AG04449 (cell line): ENCODE measurements at places on chromosomes 13 and 19.

DNA sequence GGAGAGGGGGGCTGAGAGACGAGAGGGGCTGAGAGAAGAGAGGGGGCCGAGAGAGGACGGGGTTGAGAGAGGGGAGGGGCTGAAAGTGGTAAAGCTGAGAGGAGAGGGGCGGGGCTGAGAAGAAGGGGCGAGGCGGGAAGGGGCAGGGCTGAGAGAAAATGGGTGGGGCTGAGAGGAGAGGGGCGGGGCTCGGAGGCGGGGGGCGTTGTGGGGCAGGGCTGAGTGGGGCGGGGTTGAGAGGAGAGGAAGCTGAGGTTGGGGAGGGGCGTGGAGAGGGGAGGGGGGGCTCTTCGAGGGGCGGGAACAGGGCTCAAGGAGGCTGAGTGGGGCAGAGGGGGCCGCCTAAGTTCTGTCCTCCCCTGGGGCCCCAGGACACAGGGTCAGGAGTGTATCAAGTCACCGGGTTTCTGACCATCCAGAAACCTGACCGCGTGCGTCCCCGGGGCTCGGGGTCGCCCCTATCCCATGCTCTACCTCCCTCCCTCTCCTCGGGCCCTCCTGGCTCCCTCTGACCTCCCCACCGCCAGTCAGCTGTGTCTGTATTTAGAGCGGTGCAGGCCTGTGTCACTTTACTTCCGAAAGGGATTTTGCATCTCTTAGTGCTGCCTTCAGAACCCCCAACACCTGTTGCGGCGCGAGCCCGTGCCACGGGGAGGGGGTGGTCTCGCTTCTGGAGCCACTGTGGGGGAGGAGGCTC, 38.6 kb upstream of the SEMA6B start:
- no peak for DNase-seq

- DNase-seq: no peak
These were observed 1.5 kb downstream of the CD22 start for GRCh38 chr19:35330475-35330874.

DNA sequence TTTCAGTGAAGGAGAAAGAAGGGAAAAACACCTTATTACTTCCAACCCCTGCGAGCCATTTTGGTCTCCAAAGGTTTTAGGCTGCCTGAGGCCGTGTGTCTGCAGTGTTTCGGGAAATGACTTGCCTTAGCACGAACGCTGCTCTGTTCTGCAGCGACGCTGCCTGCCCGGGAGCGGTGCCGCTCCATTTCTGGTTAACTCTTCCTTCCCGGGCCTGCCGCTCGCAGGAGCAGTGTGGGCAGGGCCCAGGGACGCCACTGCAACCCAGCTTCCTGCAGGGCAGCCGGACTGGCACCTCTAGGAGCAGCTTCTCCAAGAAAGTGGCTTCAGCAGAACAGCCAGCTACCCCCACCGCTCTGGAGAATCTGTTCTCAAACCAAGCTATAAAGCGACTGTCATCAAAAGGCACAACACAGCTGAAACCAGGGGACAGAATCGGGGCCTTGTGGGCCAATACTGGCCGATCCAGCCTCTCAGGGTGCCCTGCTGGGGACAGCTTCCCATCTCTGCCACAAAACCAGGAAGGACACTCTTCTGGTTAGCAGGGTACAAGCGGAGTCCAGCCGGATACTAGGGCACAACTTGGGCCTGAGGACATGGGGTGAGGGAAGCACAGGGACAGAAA, 72.2 kb downstream of the KCTD15 start:
- no peak for DNase-seq

DNA sequence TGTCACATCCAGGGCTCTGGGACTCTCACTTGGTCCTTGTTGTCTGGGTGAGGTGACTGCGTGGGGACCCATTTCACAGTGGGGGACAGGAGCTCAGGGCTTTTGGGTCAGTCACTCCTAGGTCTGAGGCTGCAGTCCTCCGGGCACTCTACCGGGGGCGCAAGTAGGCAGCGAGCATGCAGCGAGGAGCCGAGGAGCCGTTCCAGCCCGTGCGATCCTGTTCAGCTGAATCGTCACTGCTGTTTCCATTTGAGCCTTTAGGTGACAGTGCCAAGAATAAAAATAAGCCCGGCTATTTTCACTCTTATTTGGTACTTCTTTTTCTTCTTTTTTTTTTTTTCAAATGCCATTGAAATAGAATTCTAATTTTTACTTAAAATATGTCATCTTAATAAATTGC, 126.5 kb downstream of the ZNF536 start:
- no peak for DNase-seq

DNA sequence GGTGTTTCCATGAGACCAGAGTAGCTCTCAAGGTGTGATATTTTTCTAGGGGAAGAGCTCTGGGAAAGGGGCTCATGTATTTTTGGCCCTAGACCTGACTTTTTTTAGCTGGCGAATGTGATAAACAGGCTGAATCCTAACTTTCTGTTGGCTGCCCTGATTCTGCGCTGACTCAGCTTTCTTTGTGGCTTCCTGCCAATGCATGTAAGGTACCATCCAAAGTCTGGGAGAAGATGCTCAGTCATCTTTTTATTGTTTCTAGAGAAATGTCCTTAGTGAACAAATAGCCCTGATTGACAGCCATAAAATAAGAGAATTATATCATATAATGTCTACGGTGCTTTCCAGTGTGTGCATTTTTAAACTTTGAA, 113.6 kb upstream of the MBNL2 start:
- DNase-seq: no peak

DNA sequence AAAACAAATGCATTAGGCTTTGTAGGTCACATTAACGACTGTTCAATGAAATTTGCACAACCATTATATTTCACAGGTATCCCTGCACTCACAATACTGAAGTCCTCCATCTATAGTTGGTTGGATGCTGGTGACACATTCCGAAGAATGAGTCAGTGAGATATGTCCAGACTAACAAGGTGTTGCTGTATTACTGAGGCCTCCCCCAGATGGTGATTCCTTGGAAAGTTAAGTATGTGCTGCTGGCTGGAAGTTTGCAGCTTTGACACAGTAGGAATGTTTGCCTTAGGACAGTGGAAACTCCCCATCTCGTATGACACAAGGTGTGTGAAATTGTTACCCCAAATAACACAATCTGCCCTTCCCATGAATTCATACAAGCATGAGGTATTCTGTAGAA, 46.6 kb downstream of the FGF14 start:
- DNase-seq: no peak

DNA sequence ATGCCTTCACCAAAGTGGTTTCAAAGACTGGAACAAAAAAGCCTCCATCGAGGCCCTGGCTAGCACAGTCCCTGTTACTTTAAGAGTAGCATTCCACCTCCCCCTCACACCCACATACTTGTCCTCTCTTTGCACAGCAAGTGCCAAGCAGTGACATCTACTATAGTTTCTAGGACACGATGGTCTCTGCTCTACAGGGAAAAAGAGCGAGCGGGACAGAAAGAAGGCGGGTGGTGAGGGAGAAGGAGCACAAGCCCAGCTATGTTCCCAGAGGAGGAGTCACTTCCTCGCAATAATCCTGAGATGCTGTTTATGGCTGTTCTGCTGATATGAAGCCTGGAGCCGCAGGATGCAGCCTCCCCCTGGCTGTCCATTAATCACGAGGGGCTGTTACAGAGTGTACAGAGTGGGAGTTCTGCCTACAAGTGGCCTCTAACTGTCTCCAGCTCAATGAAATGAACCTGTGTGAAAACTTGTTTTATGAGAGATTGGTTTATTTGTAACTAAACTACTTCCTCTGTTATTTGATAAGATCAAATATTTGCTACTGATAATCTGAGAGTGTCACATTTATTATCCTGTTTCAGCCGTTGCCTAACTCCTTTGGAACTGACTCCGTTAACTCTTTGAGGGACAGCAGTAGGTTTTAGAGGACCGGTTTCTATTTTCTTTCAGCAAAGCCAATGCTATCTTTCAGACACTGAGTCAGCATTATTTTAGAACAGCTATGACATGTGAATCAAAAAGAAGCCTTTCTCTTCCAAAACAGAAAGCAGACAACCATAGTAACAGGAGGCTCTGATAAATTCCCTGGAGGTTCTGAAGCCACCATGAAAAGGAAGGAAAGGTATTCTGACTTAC, 208.0 kb downstream of the SPRY2 start:
- no peak for DNase-seq

DNA sequence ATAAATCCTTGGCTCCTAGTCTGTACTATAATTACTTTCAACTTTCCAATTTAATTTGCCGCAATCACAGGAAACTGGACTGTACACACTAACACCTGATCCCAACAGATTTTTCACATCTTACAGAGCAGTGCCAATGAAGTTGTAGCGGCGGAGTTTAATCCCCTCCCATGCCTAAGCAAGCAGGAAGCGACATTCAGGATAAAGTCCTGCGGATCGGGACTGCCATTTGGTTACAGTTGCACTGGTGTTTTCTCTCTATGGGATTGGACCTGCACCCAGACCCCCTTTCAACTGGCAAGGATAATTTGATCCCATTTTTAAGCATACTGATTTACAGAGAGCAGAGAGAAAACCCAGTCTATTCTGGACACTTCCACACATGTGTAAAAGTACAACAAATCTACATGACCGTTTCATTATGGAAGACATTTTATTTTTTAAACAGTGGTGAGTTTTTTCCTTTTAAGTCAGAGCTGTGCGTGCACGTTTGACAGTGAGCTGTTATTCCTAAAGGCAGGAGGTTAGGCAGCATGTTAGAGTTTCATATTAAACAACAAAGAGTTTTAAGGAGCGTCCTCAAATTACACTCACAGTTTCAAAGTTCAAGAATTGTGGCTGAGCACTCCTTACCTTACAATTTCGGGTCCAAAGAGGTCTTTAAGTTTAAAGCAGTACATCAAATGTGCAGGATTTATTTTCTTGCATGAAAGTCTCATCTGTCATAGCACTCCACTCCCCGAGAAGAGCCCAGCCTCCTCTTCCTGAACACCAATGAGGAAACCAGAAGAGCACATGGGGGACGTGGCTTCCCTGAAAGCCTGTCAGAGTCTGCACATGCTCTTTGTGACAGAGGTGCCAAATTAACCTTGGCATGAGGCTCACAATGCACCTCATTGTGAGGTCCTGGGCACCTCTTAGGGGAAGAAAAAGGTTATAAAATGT, 141.6 kb upstream of the RFC3 start:
- no peak for DNase-seq

DNA sequence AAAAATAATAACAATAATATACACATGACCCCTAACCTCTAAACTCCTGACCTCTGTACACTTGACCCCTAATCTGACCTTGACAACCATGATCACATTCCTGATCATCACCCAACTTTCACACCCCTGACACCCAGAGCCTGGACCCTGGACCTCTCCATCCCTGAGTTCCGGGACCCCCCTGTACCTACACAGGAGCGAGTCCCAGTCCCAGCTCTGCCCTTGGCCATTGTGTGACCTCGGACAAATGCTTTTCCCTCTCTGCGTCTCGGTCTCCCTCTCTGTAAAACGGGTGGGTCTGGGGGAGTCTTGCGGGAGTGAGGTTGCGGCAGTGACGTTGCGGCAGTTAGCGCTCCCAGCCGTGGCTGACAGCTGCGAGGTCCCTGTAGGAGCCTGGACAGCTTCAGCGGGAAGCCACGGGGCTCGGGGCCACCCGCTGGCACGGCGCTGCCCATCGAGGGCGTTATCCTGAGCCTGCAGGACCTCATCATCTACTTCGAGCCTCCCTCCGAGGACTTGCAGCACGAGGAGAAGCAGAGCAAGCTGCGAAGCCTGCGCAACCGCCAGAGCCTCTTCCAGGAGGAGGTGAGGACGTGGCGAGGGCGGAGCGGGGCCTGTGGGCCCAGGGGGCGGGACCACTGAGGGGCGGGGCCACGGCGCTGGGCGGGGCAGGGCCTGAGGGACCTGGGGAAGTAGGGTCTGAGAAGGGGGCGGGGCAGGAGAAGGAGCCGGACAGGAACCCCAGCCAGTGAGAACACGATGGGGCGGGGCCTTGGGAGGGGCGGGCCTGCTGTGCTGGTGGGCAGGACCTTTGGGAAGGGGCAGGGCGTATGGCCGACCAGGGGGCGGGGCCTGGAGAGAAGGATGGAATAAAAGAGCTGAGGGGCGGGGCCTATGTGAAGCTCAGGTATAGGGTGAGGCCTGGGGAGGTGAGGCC, 19.2 kb downstream of the RYR1 start:
- no peak for DNase-seq

DNA sequence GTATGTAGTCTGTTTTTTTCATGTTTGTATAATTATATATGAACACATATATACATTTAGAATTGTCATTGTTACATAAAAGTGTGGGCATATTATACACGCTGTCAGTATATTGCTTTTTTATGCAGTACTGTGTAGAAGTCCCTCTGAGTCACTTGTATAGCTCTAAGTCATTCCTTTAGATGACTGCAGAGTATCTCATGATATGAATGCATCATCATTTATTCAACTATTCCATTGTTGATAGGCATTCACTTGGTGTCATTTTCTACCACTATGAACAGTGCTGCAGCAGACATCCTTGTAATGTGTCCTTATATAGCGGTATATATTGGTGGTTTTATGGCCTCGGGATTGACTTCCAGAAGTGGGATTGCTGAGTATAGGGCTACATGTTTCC, 15.3 kb downstream of the RFXAP start:
- DNase-seq: no peak

GRCh38 chr13:110758195-110758805, 44.8 kb downstream of the ING1 start:
- DNase-seq: no peak

DNA sequence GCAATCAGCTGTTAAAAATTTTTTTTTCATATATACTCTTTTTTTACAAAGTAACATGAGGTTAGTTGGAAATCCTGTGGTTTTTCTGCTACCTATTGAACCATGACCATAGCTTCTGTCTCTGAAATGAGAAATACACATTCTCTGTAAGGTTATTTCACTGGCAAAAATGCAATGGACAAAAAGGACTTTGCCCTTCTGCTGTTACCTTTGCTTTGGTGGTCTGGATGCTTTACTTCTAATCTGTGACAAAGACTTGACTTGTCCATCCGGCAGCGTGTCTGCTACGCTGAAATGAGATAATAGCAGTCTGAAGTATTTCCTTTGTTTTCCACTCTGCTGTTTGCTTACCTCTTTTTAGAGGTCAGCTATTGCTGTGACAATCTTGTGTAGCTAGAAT, 412.8 kb downstream of the SLITRK6 start:
- DNase-seq: no peak

DNA sequence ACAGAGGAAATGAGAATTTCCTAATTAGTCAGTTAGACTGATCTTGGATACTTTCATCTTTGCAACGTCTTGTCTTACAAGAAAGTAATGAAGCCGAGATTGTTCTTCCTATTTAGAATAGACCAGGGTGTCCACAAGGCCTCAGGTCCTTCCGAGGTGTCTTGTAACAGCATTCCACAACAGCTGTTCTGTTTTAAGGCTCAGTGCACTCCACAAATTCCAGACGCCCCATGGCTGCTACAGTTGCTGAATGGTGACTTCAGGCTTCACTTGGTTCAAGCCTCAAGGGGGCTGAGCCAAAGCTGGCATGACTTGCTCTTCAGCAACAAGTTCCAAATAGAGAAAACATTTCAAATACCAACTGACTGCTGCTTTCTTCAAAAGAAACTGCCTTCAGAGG, 143.4 kb downstream of the SHISA2 start:
- no peak for DNase-seq

- no peak for DNase-seq
These were observed 157.0 kb downstream of the KDM4B start for GRCh38 chr19:5125797-5126497.

GRCh38 chr13:62087124-62087523, 671.5 kb upstream of the PCDH20 start:
- no peak for DNase-seq

- DNase-seq: no peak
These were observed 29.8 kb downstream of the TDRD12 start for GRCh38 chr19:32749361-32749760.

- DNase-seq: no peak
These were observed 531.7 kb downstream of the SLITRK1 start for GRCh38 chr13:83350569-83350968.
